ENCODE measurements at places on chromosomes 16 and 17.

- DNase-seq: no peak
These were observed 4.0 kb upstream of the CMTM3 start for GRCh38 chr16:66600477-66600876.

DNA sequence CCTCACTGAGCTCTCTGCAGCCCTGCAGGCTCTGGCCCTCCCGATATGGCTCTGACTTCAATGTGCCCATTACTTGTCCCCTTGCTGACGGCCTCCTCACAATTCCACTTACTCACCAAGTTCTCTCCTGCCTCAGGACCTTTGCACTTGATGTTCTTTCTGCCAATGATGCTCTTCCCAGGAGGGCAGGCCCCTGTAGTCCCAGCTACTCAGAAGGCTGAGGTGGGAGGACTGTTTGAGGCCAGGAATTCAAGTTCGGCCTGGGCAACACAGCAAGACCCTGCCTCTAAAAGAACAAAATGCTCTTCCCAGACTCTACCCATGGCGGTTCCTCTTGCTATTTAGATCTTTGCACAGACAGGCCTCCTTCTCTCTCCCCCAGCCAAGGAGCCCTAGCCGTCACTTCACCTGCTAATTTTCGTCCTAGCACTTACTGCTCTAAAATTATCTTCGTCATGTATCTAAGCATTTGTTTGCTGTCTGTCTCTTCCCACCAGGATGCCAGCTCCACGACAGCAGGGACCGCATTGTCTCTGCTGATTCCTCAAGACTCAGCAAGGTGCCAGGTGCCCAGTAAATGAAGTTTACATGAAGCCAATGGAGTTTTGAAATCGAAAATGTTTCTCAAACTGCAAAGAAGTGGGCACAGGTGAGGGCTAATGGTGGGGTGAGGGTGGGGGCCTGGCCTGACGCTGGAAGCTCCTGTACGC is 626 bp upstream of the RAI1 start:
- DNase-seq: no peak

DNA sequence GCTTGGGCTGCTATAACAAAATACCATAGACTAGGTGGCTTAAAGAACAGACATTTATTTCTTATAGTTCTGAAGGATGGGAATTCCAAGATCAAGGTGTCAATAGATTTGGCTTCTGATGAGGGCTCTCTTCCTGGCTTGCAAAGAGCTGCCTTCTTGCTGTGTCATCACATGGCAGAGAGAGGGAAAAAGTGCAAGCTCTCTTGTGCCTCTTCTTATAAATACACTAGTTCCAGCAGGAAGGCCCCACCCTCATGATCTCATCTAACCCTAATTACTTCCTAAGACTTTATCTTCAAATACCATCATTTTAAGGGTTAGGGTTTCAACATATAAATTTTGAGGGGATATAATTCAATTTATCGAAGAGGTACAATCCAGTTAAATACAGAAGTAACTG is 30.6 kb downstream of the ABCA9 start:
- DNase-seq: no peak

GRCh38 chr16:15993128-15993527 is 43.7 kb downstream of the ABCC1 start:
- no peak for DNase-seq

DNA sequence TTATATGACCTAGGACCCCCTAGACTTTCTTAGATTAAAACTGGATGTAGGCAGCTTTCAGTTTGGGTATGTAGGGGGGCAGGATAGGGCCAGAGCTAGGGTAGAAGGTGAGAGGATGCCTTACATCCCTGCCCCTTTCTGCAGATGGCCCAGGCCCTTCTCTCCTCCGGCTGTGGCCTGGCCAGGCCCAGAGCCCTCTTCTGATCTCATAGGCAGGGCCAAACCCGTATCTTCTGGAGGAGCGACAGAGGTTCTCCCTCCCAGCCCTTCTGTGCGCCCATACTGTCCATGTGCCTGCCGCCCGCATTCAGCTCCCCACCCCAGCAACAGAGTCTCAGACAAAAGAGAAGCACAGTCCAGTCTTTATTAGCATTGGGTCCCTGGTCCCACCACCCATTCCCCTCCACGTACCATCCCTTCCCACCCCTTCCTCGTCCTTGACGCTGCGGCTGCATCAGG is 2.0 kb upstream of the TSPOAP1 start:
- DNase-seq: peak; percentile 74

- no peak for DNase-seq
These were observed 14.8 kb downstream of the PMP22 start for GRCh38 chr17:15250135-15250860.

- no peak for DNase-seq
These were observed 18.1 kb downstream of the SDK2 start for GRCh38 chr17:73625991-73626673.

GRCh38 chr16:74667255-74667700 is 601 bp upstream of the RFWD3 start:
- DNase-seq: peak; percentile 62

DNA sequence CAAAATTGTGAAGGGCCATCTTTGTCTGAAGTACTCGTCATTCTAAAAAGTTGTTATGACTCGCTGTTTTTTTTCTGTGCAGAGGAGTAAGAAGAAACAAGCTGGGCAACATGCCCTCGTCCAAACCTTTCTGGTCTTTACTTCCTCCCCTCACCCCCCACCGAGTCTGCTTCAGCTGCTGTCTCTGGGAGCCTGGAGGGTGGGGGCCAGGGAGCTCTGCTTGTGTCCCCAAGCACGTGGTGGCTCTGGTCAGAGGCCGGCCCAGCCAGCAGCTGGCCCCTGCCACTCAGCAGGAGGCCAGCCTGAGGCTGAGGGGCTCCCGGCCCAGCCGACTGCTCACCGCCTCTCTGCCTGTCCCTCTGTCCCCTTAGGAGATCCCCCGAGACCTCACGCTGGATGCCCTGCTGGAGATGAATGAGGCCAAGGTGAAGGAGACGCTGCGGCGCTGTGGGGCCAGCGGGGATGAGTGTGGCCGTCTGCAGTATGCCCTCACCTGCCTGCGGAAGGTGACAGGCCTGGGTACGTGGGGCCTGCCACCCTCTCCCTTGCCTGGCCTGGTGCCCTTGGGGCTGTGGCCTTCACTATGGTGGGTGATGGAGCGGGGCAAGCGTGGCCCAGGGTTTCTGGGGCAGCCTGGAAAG is 53.7 kb upstream of the LGALS9 start:
- DNase-seq: no peak

DNA sequence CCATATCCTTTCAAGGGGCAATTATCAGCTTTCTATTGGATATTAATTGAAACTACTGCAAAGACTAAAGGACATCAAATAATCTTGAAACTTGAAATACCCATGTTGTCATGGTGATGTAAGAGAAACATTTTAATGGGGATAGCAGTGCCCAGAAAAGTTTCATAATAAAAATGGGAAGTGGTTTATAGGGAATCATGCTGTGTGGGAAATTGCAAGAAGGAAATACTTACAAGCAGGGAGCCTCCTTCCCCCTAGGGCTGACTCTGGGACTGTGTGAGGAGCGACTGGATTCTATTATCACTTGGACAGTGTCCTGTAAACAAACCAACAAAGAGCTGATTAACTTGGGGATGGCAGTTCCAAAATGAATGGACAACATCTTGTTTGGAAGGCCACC is 1393.1 kb upstream of the GOT2 start:
- no peak for DNase-seq

DNA sequence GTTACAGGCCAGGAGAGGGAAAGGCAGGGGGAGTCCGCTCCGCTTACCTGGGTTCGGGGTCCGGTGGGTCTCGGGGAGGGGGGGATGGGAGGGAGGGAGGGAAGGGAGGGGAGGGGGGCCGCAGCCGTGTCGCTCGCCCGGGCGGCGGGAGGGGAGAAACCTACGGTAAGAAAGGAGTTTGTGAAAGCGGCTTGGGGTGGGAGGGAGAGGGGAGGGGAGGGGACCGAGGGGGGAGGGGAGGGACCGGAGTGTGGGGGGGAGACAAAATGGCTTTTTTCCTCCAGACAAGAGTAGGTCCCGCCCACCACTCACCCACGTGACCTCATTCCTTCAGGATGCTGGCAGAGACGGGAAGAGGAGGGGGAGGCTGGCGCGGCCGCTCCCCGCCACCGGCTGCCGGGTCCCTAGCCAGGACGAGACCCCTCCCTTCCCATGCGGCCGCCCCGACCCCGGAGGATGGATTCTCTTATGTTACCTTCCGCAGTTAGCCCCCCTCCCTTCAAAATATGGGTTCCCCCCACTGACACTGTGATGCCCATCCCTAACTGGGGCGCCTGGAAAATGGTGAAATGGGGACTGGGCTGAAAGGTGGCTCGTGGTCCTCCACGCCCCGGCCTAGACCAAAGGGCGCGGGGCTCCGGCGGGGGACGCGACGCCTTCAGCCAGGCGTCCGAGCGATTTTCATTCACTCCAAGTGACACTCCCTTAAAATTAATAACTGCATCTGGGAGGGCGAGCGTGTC is at the start of gene PCGF2:
Gene PCGF2, minus strand, starts transcription at position 188 of the 743 bp plus-strand sequence. CDS start 7,934 bp downstream, outside the sequence.
- peak; percentile 43 for DNase-seq

- peak; percentile 71 for DNase-seq
These were observed 22.3 kb upstream of the ZFPM1 start for GRCh38 chr16:88430524-88431446.

GRCh38 chr16:3216263-3216640 is 18.7 kb downstream of the ZNF200 start:
- DNase-seq: no peak

- DNase-seq: no peak
These were observed 4.5 kb upstream of the SNX20 start for GRCh38 chr16:50685462-50686063.

DNA sequence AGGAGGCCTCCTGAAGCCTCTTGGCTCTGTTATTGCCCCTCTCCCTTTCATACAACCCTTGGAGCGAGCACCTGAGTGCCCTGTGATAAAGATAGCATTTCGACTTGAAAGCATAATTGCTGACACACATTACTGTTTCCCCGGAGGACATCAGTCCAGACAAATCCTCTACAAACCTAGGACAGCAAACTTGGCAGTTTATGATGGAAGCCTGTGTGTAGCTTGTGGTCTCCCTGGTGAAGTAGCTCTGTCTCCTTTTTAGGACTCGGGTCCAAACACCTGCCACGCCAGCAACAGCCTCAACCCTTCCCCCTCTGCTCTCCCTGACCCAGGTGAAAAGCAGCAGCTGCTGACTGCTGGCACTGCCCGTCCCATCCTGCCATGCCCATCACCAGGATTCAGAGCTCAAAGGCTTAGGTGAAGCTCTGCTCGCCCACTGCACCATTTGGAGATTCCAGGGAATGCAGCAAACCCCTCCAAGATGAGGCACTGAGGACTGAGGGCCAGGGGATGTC is 55.9 kb downstream of the IRX6 start:
- DNase-seq: no peak

DNA sequence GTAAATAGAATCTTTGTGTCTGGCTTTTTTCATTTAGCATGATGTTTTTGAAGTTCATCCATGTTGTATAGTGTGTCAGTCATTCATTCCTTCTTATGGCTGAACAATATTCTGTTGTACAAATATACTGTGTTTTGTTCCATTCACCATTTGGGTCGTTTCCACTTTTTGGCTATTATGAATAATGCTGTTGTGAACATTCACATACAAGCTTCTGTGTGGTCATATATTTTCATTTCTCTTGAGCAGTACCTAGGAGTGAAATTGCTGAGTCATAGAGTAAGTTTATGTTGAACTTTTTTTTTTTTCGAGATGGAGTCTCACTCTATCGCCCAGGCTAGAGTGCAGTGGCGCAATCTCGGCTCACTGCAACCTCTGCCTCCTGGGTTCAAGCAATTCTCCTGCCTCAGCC is 32.3 kb upstream of the TAOK1 start:
- no peak for DNase-seq

- no peak for DNase-seq
These were observed 36.7 kb downstream of the GRIN2C start for GRCh38 chr17:74822939-74823367.

GRCh38 chr16:82699711-82700495 is 73.1 kb downstream of the CDH13 start:
- no peak for DNase-seq

- DNase-seq: peak; percentile 26
These were observed 2.9 kb downstream of the IRF8 start for GRCh38 chr16:85901773-85902365.

GRCh38 chr17:57467801-57468200 is 211.5 kb downstream of the MSI2 start:
- DNase-seq: no peak

GRCh38 chr16:54455030-54455725 is 168.6 kb upstream of the IRX3 start:
- no peak for DNase-seq

DNA sequence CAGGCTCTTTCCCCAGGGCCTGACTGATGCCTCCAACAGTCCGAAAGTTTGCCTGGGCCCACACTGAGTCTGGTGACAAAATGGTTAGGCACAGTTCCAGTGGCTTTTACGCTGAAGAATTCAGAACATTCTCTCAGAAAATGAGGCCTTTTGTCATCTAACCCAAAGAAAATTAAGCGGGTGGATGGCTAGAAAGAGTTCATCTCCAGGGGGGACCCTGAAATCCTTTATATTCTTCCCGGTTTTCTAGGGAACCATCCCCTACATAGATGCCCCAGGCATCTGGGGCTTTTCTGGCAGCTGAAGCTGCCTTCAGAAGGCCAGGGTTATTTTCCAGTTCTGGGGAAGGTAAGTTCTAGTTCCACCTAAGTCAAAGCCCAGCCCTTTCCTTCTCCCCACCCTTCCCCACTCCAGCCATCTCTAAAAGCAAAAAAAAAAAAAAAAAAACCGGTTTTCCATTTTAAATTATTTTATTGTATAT is 2.2 kb downstream of the RASD1 start:
- DNase-seq: no peak

GRCh38 chr16:48385253-48386150 is at the start of gene SIAH1:
SIAH1 (minus strand) TSS chr16:48385413; CDS start chr16:48362428, 22,985 bp downstream.
- peak; percentile 94 for DNase-seq

GRCh38 chr17:561116-561515 is 153.5 kb downstream of the VPS53 start:
- no peak for DNase-seq

DNA sequence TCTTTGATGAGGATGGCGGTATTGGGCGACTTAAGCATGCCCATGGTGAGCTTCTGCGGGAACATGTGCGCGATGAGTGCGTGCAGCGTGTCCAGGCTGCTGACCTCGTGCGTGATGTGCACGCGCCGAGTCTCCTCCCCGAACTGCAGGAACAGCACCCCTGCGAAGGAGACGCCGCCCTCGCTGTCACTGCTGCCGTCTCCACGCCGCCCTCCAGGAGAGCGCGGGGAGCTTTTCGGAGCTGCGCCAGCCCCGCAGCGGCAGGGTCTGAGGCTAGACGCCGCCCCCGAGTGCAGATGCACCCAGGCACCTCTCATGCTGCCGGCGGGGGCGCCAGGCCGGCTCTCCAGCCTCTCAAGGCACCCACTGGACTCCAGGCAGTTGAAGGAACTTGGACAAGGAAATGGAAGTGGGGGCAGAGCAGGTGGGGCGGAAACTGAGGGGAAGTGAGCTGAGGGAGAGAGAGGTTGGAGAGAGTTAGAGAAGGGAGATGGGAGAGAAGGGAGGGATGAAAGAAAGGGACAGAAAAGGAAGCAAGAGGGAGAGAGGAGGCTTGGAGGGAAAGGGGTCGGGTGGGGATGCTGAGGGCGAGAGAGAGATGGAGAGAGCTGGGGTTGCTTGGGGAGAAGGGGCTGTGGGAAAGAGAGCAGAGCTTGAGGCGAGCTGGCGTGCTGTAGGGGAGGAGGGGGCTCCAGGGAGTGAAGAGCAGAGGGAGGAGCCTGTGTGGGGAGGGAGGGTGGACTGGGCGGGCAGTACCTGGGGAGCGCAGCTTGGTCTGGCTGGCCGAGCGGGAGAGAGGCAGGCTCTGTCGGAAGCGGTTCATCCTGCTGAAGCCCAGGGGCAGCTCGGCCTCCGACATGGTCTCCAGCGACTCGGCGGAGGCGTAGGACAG is 42.1 kb downstream of the SRCIN1 start:
- DNase-seq: no peak
